ENCODE measurements at places on chromosomes 3 and 15. TPM values are rescaled to one million over a fixed set of nuclear protein-coding genes. Genes with fewer than 3 reads are reported as not detected.

GRCh38 chr3:153266619-153267018 lies 104.6 kb downstream of the RAP2B start:
- H3K27me3 ChIP-seq, result no peaks in the 10 kb centered on the region
- H3K4me1 ChIP-seq, result no peaks in the 10 kb centered on the region
- H3K36me3 ChIP-seq, result no peaks in the 10 kb centered on the region
- no peak overlapping the region for H3K4me3 ChIP-seq
- no peak for DNase-seq

Gene LRRIQ4
- 0.71 TPM for total RNA-seq

DNA sequence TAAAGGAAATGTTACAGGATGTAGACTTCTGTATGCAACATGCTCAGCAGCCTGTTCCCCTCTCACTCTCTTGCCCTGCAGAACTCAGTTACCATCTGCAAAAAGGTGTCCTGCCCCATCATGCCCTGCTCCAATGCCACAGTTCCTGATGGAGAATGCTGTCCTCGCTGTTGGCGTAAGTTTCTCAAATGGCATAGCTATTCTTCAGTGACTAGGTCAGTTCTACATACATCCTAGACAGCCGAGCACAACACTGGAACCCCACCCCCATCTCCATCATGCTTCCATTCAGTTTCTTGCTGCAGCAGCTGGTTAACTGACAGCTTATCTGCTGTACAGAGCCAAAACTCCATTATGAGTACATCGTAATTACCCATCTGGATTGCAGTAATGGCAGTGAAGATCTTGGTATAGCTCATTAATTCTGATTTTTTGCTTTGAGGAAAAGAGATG lies 4.5 kb downstream of the THBS1 start:
- peaks cover 5% of the 10 kb centered on the region for H3K4me1 ChIP-seq
- peaks cover 17% of the 10 kb centered on the region for H3K27me3 ChIP-seq
- no peaks in the 10 kb centered on the region for H3K36me3 ChIP-seq
- no peak overlapping the region for H3K4me3 ChIP-seq
- DNase-seq, result no peak

Gene TMEM40
- not detected for total RNA-seq

- DNase-seq, result peak; percentile 12
- no peak overlapping the region for H3K27ac ChIP-seq
- no peak overlapping the region for H3K4me3 ChIP-seq
- H3K36me3 ChIP-seq, result no peaks in the 10 kb centered on the region
- peaks cover 43% of the 10 kb centered on the region for H3K4me1 ChIP-seq
These were observed 149.0 kb upstream of the TLE3 start for GRCh38 chr15:70246623-70247220.

GRCh38 chr3:154625756-154626155 lies 195.8 kb upstream of the GPR149 start:
- no peaks in the 10 kb centered on the region for H3K36me3 ChIP-seq
- no peak overlapping the region for H3K27ac ChIP-seq
- no peak for DNase-seq
- no peaks in the 10 kb centered on the region for H3K27me3 ChIP-seq

DNA sequence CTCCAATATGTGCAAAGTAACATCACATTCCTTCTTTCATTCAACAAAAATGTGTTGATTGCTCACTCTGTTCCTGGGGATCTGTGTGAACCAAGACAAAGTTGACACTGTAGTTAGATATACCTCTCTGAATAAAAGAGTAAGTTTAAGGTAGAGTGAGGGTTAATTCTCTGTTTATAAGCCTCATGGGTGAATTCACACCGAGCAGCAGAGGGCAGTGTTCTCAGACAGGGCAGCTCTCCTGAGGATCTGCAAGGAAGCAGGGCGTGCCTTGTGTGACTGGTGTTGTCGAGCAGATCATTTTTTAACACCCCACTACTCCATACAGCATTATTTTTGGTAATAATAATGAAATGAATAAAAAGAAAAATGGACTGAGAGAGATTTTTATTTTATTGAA lies 34.4 kb downstream of the PAQR9 start:
- H3K4me3 ChIP-seq, result no peak overlapping the region
- H3K36me3 ChIP-seq, result no peaks in the 10 kb centered on the region
- H3K27me3 ChIP-seq, result peaks cover 1% of the 10 kb centered on the region
- DNase-seq, result peak; percentile 20

GRCh38 chr15:100925480-100925879 lies 6.3 kb downstream of the LRRK1 start:
- no peak for DNase-seq
- H3K4me3 ChIP-seq, result no peak overlapping the region
- peaks cover 57% of the 10 kb centered on the region for H3K4me1 ChIP-seq
- no peak overlapping the region for H3K27ac ChIP-seq

Gene DUOXA1
- total RNA-seq, result 0.74 TPM

- no peak overlapping the region for H3K4me3 ChIP-seq
- H3K27me3 ChIP-seq, result no peaks in the 10 kb centered on the region
These were observed 19.1 kb downstream of the RNF13 start for GRCh38 chr3:149832086-149832485.

Gene POC1A
- total RNA-seq, result 2.4 TPM

Gene NAALADL2
- not detected for total RNA-seq

Gene CYP19A1
- total RNA-seq, result not detected

DNA sequence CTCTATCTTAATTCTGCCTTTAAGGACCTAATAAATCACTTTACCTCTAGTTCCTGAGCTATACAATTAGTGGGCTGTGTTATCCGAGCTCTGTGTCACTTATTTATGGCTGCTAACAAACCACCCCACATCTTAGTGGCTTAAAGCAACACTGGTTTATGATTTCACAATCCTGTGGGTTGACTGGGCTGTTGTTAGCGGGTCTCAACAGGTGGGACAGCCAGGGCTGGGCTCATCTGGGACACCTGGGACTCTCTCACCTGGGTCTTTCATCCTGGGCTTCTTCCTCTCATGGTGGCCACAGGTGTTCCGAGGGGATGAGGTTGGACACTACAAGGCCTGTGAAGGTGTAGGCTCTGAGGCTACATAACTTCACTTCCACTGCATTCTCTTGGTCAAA lies 35.8 kb upstream of the CHST2 start:
- no peak for DNase-seq
- H3K4me1 ChIP-seq, result peaks cover 4% of the 10 kb centered on the region
- H3K4me3 ChIP-seq, result no peak overlapping the region
- no peaks in the 10 kb centered on the region for H3K36me3 ChIP-seq
- no peak overlapping the region for H3K27ac ChIP-seq

GRCh38 chr3:167854846-167855245 lies 119.3 kb downstream of the SERPINI1 start:
- no peak for DNase-seq
- no peak overlapping the region for H3K4me3 ChIP-seq
- no peaks in the 10 kb centered on the region for H3K36me3 ChIP-seq
- H3K27ac ChIP-seq, result no peak overlapping the region
- peaks cover 4% of the 10 kb centered on the region for H3K4me1 ChIP-seq
- no peaks in the 10 kb centered on the region for H3K27me3 ChIP-seq

- no peak for DNase-seq
- no peaks in the 10 kb centered on the region for H3K27me3 ChIP-seq
- H3K36me3 ChIP-seq, result no peaks in the 10 kb centered on the region
These were observed 87.6 kb downstream of the CFAP44 start for GRCh38 chr3:113353678-113354077.

DNA sequence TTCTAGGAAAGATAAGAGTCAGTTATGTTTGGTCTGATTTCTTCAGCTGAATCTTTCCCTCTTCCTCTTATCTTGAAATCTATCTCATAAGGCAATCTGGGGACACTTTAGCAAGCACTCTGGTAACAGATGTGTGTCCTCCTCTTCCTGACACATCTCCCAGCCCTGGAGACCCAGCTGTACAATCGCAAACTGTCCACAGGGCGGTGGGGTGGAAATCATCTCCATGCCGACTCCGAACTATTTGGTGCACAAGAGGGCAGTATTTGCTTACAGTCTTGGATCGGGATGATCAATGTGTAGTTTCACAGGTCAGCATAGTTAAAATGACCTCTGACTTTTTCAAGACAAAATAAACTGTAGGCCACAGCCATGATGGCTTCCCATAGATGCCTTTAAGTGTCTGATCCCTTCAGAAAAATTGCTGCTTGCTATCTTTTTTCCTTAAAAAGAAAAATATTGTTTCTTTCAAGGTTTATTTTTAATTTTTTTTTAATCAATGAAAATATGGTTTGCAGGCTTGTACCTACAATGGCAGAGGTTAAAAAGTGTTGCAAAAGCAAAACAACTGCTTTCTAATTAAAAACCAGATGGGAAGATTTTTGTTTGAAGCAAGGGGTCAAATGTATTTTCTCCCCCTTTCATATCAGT lies 17.7 kb downstream of the EEFSEC start:
- H3K27me3 ChIP-seq, result no peaks in the 10 kb centered on the region
- H3K36me3 ChIP-seq, result peaks cover 2% of the 10 kb centered on the region
- no peak overlapping the region for H3K4me3 ChIP-seq
- peaks cover 4% of the 10 kb centered on the region for H3K4me1 ChIP-seq

GRCh38 chr3:28982906-28983305 lies 298.0 kb upstream of the RBMS3 start:
- no peak for DNase-seq
- no peak overlapping the region for H3K4me3 ChIP-seq
- no peaks in the 10 kb centered on the region for H3K4me1 ChIP-seq
- no peaks in the 10 kb centered on the region for H3K27me3 ChIP-seq
- H3K27ac ChIP-seq, result no peak overlapping the region
- no peaks in the 10 kb centered on the region for H3K36me3 ChIP-seq

DNA sequence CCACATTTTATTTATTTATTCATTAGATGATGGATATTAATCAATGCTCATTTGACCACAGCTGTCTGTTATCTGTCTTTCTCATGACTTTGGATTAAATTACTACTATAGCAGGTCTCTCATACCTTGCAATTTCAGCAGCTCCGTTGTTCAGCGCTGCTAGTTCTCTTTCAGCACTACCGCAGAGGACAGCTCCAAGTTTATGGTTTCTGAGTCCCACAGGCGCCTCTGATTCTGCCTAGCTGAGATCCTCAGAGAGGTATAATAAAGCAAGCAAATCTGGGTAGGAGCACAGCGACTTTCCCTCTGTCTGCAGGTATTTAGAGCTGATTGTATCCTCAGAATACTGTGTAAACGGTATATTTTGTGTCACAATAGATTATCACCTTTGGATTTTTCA lies 204.9 kb downstream of the CNTN4 start:
- H3K27ac ChIP-seq, result no peak overlapping the region
- H3K27me3 ChIP-seq, result no peaks in the 10 kb centered on the region
- no peaks in the 10 kb centered on the region for H3K36me3 ChIP-seq

GRCh38 chr3:51799879-51800749 lies 21.1 kb upstream of the IQCF6 start:
- H3K27me3 ChIP-seq, result peaks cover 11% of the 10 kb centered on the region
- H3K27ac ChIP-seq, result no peak overlapping the region
- no peaks in the 10 kb centered on the region for H3K4me1 ChIP-seq

GRCh38 chr3:131172502-131173200 lies 146.0 kb downstream of the NEK11 start:
- no peaks in the 10 kb centered on the region for H3K27me3 ChIP-seq
- no peaks in the 10 kb centered on the region for H3K4me1 ChIP-seq
- no peak overlapping the region for H3K27ac ChIP-seq
- no peak for DNase-seq

DNA sequence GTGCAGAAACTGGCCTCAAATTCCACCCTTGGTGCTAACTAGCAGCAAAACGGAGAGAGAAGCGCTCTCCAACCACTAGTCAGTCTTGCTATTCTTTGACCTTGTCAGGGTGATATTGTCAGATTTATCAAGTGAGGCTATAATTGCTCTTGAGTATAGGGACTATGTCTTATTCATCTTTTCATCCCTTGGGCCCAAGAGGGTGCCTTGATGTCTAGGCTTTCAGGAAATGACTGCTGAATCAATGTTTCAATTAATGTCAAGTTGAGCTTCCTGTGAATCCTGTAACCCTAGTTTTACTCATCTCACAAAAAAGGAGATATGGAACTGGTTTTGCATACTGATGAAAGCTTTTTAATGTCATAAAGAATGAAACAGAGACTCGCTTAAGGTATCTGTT lies 701.3 kb downstream of the EDEM1 start:
- no peaks in the 10 kb centered on the region for H3K27me3 ChIP-seq
- no peak overlapping the region for H3K27ac ChIP-seq
- H3K4me3 ChIP-seq, result no peak overlapping the region
- no peak for DNase-seq
- H3K4me1 ChIP-seq, result no peaks in the 10 kb centered on the region
- no peaks in the 10 kb centered on the region for H3K36me3 ChIP-seq

GRCh38 chr3:42022355-42022754 lies 60.5 kb upstream of the ULK4 start:
- no peak overlapping the region for H3K4me3 ChIP-seq
- H3K27ac ChIP-seq, result no peak overlapping the region

Gene RAD51
- total RNA-seq, result 1.9 TPM

DNA sequence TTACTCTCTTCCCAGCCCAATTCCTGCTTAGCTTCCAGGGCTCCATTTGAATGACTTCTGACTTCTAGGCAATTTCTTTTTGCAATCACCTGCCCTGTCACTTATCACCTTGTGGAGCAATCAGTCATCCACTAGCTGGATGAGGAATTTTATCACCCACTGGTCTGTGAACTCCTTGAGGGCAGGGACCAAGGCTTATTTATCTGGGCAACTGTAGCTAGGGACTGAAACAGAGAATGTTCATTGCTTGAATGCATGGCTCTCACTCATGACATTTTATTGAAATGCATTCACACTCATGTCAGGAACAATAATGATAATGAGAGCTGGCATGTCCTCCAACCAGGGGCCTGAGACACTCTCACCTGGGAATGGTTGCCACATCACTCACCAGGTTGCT lies 15.5 kb downstream of the TNFAIP8L3 start:
- H3K4me3 ChIP-seq, result no peak overlapping the region
- no peaks in the 10 kb centered on the region for H3K27me3 ChIP-seq
- no peaks in the 10 kb centered on the region for H3K36me3 ChIP-seq
- H3K27ac ChIP-seq, result no peak overlapping the region

Gene CTSH
- 441 TPM for total RNA-seq

Gene MAGI1
- not detected for total RNA-seq

Gene GOLGA8S
- 0.12 TPM for total RNA-seq

Gene CNTN3
- total RNA-seq, result not detected

Gene UROC1
- not detected for total RNA-seq

- peaks cover 5% of the 10 kb centered on the region for H3K4me1 ChIP-seq
- H3K27ac ChIP-seq, result no peak overlapping the region
- H3K4me3 ChIP-seq, result no peak overlapping the region
These were observed 21.9 kb upstream of the TSEN2 start for GRCh38 chr3:12462159-12462947.

DNA sequence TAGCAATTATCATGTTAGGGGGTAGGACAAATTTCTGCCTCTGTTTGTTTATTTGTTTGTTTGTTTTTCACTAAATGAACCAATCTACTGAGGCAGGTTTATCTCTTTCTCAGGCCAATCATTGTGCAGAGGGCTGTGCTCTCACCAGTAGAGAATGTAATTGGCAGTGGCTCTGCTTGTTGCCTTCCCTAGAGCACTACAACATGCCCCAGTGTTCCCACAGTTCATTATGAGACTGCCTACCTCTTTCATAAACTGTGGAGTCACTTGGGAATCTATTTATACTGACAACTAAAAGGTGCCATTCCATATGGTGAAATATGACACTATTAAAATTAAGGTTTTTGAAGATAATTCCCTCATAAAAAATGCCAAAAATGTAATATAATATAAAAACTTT lies 196.3 kb upstream of the ALCAM start:
- no peaks in the 10 kb centered on the region for H3K4me1 ChIP-seq
- H3K27me3 ChIP-seq, result no peaks in the 10 kb centered on the region
- H3K4me3 ChIP-seq, result no peak overlapping the region
- DNase-seq, result no peak

- H3K4me1 ChIP-seq, result peaks cover 11% of the 10 kb centered on the region
- H3K27ac ChIP-seq, result no peak overlapping the region
- no peaks in the 10 kb centered on the region for H3K36me3 ChIP-seq
- peaks cover 7% of the 10 kb centered on the region for H3K27me3 ChIP-seq
- H3K4me3 ChIP-seq, result no peak overlapping the region
- no peak for DNase-seq
These were observed 2.7 kb upstream of the FNDC3B start for GRCh38 chr3:172036541-172037215.

Gene AGBL1
- not detected for total RNA-seq

Gene AAGAB
- total RNA-seq, result 25.0 TPM

Gene NUSAP1
- 5.4 TPM for total RNA-seq

Gene ACSBG1
- total RNA-seq, result not detected

Gene TGM5
- 0.42 TPM for total RNA-seq

Measured in B cell (primary cell).